ENCODE measurements at places on chromosomes 12 and 14.
A peak's percentile ranks its signal among the peaks of the same experiment; 100 is the strongest.

DNA sequence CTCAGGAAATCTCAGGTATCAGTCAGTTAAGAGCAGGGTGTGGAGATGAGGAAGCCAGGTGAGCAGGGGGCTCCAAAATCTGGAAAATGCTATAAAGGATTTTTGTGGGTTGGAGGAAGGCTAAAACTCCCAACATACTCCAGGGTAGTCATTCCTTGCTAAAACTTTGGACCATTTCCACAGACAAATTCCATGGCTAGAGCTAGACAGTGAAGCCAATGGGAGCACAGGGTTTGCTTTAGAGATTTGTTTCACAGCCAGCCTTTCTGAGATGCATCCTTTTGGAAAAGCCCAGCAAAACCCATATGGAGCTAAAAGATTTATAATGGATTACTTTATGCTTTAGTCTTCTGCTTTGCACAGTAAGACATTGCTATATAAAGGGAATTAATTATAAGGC is 146.5 kb downstream of the SAMD4A start:
- no peak for DNase-seq

DNA sequence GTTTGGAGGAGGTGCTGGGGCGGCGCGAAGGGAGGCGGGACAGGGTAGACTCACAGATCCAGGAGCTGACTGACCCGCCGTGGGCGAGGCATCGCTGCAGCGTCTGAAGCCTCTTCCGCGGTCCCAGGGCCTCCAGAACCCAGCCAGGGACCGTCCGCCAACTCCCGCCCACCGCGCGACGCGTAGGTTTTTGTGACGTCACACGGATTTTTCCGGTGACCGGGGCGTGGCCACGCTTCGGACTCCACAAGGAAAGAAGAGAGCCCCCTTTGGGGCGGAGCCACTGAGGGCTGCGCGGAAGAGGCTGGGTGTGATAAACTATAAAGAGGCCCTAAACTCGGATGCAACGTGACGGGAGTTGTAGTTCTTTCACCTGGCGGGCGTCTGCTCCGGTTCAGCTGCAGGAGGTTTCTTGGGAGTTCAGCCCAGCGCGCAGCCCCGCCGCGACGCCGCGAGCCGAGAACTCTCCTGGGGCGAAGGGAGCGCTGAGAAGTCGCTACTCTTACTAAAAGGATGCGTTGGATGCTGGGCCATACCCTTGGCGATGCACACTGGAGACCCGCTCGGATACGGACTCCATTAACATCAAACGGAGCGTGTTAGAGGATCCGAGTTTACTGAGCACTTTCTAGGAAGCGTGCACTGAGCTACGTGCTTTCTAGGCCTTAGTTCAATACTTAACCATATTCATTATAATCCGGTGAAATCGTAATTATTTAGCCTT is at the start of gene AMN1:
Gene AMN1 (minus strand): TSS at position 105 of the 724 bp plus-strand sequence. CDS start 13 bp downstream, at position 92.
- peak; percentile 100 for DNase-seq

DNA sequence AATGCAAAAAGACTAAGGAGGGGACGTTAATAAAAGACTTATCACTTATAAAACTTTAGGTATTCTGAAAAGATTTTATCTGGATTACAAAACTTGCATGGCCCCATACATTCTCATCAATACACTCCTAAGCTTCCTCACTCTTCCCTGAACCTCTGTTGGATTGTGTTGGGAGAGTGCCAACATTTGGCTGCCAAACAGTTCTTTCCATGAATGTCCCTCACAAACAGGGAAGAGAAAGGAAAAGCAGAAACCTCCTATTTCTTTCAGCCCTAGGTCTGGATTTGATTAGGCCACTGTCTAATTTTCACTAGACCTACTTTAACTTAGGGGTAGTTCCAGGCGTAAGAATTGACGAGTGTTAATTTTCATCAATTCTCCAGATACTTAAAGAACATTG is 11.7 kb downstream of the PTHLH start:
- no peak for DNase-seq

DNA sequence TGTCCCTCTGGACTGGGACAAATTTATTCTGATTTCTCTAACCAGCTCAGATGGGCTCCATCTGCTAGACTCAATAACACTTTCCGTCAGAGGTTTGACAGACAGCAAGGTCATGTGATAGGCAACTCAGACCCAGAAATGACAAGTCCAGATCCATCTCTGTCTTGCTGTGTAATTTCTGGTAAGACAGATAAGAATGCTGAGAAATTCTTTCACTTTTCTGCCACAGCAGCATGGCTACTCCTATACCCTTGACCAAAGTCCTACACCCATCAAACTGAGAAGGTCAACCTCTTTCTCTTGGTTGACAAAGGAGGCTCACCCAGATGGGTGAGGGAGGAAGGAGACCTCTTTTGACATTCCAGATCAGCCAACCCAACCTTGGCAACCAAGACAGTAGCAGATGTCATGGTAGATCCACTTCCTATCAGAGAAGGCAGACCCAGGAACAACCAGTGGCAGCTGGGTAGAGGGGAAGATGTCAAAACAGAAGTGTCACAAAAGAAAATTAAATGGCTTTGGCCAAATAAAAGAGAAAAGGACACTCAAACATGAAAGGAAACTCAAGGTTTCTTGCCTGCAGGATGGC is 36.9 kb upstream of the PRKAB1 start:
- no peak for DNase-seq

- DNase-seq, result no peak
These were observed 448.3 kb downstream of the PCNX1 start for GRCh38 chr14:71355324-71356201.

GRCh38 chr14:35504260-35504659 is 29.7 kb upstream of the INSM2 start:
- peak; percentile 61 for DNase-seq

DNA sequence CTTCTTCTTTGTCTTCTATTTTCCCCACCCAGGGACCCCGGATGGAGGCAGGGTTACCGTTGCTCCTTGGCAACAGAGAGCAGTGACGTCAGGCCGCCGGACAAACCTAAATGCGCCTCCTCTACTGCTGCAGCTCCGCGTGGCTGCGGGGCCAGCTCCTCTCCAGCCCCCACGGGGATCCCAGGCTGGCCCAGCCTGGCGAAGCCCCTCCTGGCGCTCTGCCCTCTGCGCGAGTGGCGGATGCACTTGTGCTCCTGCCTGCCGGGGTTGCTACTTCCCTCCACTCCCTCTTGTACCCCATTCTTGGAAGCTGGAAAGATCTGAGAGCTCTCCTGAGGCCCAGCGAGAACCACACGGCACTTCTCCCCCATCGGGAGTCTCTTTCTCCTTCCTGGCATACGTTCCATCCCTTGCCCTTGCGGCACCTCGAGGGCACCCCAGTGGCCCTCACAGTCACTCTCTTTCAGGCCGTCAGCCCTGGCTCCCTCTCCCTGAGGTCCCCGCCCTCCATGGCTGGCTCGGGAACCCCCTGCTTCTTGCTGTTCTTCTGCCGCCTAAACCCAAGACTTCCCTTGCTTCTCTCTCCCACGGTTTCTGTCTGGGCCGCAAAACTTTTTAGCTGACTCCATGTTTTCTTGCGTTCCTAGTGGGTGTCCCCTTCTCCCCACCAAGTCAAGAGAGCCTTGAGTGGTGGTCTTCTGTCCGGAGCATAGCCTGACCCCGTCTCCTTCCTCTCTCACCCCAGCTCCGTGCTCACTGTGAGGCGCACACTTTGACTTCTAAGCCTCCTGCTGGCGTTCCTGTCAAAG is 121.7 kb downstream of the PAPOLA start:
- DNase-seq, result no peak

All from DMS53 (cell line).